M059J (cell line): ENCODE measurements at places on chromosomes 5 and 9. TPM values are rescaled to one million over a fixed set of nuclear protein-coding genes. Genes with fewer than 3 reads are reported as not detected.

DNA sequence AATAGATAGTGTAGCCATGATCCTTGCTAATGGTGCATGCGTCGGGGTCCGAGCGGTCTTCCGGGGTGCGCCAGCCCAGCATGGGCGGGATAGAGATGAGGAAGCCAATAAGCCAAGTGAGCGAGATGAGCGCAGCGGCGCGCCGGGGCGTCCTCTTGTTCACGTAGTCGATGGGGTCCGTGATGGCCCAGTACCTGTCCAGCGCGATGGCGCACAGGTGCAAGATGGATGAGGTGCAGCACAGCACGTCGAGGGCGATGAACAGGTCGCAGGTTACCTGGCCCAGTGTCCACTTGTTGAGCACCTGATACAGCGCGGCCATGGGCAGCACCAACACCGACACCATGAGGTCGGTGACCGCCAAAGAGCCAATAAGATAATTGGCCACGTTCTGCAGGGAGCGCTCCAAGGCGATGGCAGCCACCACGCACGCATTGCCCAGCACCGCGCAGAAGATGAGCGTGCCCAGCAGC lies 1.1 kb downstream of the HTR1A start:
- no peak for DNase-seq

- DNase-seq = no peak
These were observed 126.7 kb upstream of the PTGER4 start for GRCh38 chr5:40552981-40553380.

GRCh38 chr5:163631856-163632255 lies 126.4 kb downstream of the MAT2B start:
- DNase-seq = no peak

GRCh38 chr5:54671111-54671531 lies 153.6 kb downstream of the SNX18 start:
- no peak for DNase-seq

GRCh38 chr9:38707885-38708637 lies 11.9 kb downstream of the FAM240B start:
- DNase-seq = peak; percentile 42

DNA sequence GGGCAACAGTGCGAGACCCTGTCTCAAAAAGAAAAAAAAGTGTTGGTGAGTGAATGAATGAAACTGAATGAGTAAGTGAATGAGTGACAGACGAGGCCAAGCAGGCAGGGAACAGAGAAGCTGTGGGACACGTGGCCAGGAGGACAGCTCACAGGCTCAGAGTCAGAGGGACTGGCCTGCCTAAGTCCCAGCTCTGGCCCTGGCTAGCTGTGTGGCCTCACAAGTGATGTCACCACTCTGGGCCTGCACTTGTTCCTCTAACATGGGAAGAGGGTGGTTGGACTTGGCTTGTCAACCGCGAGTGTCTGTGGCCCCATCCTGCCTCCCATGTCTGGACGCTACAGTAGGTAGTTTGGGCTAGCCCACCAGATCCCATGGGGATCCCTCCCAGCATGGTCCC lies 4.7 kb upstream of the PLPP7 start:
- DNase-seq = no peak

DNA sequence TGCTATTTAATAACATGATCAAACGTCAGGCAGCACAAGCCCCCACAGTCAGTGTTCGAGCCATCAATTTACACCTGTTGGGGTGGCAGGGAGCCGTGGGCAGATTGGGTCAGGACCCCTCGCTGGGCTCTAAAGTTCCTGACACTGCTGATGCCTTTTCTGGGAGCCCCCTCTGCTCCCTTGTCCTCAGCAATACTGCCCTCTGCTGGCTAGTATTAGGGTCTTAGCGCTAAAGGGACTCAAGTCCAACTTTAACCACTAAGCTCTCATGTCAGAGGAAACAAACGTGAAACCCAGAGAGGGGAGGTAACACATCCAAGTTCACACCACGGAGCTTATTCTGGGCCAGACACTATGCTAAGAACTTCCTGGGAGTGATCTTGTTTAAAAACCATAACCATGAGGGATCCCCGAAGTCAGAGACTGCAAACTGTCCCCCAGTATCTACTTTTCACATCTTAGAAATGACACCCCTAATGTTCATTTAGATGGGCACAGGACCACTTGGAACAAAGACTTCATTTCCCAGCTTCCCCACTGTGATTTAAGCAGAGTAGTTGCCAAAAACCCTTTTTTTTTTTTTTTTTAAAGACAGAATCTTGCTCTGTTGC lies 20.4 kb downstream of the ANKS6 start:
- DNase-seq = peak; percentile 56

- DNase-seq = no peak
These were observed 8.5 kb downstream of the GOLPH3 start for GRCh38 chr5:32165597-32165996.

- DNase-seq = peak; percentile 39
These were observed 4.8 kb upstream of the DPM2 start for GRCh38 chr9:127942216-127943010.

DNA sequence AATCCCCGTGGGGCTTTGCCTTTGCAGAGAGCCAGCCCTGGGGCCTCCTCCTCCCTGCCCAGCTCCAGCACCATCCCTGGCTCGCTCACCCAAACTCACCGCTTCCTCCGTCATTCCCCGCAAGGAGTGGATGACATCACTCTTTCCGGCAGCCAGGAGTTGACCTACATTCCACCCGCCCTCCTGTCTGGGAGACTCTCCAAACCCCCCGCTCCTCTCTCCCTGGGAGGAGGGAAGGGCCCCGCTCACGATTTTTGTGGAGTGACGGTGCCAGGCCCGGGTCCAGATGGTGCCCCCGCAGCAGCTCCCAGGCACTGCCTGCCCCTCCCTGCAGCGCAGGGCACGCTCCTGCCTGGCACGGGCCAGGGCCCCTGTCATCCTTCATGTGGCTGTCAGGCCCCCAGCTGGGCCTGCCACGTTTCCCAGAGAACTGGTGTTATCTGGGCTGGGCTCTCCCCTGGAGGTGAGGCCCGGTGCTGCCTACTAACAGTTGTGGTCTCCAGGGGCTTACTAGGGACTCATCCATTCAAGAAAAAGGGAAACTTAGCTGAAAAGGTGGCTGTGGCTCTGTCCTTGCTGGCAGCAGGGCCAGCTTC lies 52.3 kb downstream of the NTNG2 start:
- peak; percentile 93 for DNase-seq

GRCh38 chr9:110290001-110290400 lies 33.7 kb upstream of the TXN start:
- no peak for DNase-seq

DNA sequence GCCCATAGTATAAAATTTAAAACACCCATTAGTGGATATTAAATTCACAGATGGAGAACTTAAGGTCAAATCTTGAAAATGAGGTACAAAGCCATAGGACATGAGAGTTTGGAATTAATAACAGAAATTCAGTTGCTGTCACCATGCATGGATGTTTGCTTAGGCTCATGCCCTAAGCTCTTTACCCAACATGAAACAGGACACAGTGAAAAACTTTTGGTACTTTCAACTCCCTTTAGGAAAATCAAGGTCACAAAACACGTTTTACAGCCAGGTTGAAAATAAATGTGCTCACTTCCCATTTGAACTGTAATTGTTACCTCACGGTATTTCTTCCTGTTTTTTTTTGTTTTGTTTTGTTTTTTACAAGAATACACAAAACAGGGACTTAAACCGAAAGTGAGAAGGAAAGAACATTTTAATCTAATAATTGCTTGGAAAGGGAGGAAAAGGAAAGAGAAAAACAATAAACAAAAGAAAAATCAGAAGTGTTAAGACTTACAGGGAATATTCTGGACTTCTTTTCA lies 6.1 kb upstream of the TOPORS start:
- no peak for DNase-seq

Gene HMCN2
- total RNA-seq = 0.66 TPM in 1 of 2 replicates, not detected in the other

Gene GPR150
- total RNA-seq = 0.34 and 2.4 TPM in 2 replicates

Gene SPAAR
- not detected in 2 replicates for total RNA-seq

Gene NRARP
- total RNA-seq = not detected in 2 replicates

Gene ATP6V0E1
- 348 and 365 TPM in 2 replicates for total RNA-seq

Gene LRSAM1
- 9.5 and 12.4 TPM in 2 replicates for total RNA-seq

Gene DOLK
- total RNA-seq = 23.9 and 29.8 TPM in 2 replicates

Gene SH3TC2
- 2.4 and 7.2 TPM in 2 replicates for total RNA-seq
